ENCODE measurements at places on chromosomes 7 and 10.
A peak's percentile ranks its signal among the peaks of the same experiment; 100 is the strongest.

GRCh38 chr10:8554574-8554973, 500.1 kb downstream of the GATA3 start:
- DNase-seq, result no peak

GRCh38 chr7:151249732-151250072, 1.2 kb upstream of the SMARCD3 start:
- DNase-seq, result no peak

GRCh38 chr7:50155755-50156154, 62.7 kb upstream of the ZPBP start:
- no peak for DNase-seq

DNA sequence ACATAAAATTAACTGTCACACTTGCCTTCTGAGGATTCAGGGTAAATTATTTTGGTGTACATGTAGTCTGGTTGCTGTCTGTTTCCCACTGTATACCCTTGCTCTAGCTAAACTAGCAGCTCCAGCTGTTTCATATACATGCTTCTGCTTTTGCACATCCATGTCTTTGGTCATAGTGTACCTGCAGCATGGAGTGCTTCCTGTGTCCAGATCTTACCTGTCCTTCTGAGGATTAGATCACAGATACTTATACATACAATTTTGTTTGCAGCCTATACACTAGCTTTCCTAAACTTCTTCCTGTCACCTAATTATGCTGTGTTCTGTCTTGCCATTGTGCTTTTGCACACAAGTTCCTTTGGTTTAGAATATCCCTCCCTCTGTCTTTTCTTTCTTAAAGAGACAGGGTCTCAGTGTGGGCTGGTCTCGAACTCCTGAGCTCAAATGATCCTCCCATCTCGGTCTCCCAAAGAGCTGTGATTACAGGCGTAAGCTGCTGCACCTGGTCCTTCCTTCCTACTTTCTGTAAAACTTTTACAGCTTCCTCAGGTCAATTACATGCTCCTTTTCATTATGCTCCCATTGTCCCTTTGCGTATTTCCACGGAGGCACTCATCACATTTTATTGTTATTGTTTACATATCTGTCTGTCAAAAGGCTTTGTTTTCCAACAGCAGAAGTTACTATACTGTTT, 33.8 kb downstream of the TPST1 start:
- DNase-seq, result no peak

DNA sequence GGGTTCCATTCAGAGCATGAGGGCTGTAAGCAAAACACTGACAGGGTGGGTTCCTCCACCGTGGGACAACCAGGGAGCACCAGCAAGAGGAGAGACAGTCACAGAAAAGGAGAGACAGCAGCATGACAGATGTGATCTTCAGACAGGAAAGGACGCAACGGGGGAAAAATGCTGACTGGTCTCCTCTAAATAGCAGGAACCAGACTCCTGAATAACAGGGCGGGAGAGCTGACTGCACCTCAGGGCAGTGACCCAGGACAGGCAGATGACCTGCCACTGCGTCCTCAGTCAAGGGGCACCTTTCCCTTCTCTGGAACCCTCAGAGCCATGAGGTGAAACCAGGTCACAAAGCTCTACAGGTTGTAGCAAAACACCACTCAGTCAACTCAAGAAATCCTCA, 37.0 kb downstream of the CDCA7L start:
- DNase-seq, result no peak

GRCh38 chr10:95729323-95730055, 26.5 kb upstream of the ENTPD1 start:
- no peak for DNase-seq

GRCh38 chr10:91856637-91857036, 52.6 kb downstream of the FGFBP3 start:
- no peak for DNase-seq

DNA sequence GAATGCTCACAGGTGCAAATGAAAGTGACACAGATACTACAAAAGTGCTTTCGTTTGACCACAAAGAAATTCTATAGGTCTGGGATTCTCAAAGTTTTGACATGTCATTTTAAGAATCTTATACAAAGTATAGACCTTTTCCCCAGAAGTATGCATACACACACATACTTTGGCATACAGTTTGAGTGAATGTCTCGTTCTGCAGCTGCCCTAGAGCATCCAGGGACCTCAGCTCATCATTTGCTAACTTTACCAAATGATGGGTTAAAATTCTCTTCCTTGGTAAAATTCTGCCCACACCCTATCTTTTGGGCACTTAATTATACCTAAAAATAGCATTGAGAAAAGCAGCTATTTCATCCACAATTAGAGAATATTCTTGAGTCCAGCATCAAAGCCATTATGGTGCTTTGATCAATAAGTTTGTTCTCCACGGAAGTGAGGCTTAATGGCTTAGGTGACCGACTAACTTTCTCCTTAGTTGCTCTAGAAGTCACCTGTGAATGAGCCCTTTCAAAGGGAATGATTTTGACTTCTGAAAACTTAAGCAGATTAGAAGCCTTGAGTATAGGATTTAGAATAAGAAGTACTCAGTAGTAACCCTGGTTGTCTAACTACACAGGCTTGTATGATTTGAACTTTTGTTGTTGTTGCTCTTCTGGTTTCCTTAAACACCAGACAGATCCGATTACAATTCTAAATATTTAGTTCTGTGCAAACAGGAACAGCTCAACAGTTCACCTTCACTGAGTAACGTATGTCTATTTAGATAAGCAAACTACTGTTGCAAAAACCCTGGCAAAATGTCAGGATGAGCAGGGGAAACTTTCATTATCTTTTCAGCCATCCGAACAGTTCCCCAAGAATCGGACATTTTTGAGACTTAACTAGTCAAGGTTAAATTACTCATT, 70.6 kb downstream of the CNNM2 start:
- peak; percentile 48 for DNase-seq

GRCh38 chr7:2938514-2939192, 94.5 kb upstream of the GNA12 start:
- DNase-seq, result no peak

DNA sequence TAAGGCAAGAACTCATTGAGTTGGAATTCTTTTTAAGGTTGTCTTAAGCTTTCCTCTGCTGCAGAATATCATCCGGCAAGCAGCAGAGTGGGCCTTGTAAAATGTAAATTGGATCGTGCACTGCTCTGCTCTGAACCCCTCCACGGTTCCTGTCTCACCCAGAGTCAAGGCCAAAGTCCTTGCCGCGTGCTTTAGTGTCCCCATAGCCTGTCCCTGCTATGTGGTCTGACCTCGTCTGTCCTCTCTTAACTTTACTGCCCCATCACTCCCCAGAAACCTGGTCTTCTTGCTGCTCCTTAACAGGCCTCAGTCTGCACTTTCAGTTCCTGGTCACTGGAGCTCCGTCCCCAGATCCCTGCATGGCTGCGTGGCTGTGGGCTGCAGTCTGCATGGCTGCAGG, 121.6 kb upstream of the SDK1 start:
- DNase-seq, result no peak

- no peak for DNase-seq
Measured at GRCh38 chr7:35003679-35004303, 33.5 kb downstream of the DPY19L1 start.

DNA sequence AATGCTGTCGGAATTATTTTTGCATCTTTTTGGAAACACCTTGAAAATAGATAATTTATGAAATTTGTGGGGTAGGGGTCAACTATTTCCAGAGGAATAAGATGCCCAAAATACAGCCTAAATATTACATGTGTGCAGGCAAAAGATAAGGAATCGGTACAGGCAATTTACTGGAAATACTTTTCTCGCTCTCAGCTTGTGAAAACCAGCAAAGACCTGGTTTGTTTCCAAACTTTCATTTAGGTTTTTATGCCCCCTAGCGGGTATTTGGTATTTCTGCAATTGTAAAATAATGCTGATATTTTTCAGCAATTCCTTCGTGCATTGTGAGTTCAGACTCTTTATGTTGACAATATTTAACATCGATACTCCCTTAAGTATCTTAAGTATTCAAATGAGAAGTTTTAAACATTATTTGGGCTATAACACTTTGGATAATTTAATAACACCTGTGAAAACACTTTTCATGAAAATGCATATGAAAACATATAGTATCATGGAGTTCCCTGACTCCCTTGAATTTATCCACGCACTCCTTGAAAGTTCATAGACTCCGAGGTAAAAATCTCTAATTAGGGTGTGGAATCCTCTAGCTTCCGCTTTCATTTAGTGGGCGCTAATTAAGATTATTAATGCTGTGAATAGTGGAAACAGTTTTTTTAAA, 132.4 kb downstream of the TSPAN12 start:
- no peak for DNase-seq

DNA sequence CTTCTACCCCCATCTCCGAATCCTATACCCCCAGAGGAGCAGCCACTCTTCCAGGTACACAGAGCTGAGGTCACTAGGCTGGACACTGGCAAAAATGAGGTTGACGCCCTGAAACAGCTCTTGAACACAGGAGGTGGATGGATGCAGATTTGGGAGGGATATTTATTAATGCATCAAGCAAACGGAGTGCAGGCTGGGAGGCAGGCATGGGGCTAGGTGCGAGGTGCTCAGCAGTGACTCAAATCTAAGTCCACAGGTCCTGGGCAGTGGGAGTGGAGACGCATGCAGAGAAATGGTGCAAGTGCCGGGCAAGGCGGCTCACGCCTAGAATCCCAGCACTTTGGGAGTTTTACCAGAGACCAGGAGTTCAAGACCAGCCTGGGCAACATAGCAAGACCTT, 11.0 kb downstream of the GUSB start:
- no peak for DNase-seq

GRCh38 chr10:123573236-123574108, 92.7 kb upstream of the GPR26 start:
- DNase-seq, result no peak

DNA sequence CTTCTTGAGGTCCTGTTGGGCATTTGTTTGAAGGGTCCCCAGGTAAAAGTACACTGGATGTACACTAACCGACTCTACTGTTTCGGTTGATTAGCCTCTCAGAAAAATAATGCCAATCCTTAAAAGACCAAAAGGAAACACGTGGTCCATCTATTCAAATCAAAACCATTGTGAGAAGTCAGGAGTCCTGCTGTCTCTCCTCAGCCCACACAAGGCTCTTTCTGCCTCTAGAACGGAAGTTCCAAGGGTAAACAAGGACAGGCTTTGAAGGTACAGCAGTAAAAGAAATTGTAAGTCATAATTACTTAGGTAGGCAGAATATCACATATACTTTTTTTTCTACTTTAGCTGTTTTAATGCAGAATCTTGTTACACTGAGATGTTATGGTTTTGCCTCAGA, 71.7 kb upstream of the TPK1 start:
- no peak for DNase-seq

- DNase-seq, result no peak
Measured at GRCh38 chr7:144818511-144818910, 17.3 kb downstream of the TPK1 start.

DNA sequence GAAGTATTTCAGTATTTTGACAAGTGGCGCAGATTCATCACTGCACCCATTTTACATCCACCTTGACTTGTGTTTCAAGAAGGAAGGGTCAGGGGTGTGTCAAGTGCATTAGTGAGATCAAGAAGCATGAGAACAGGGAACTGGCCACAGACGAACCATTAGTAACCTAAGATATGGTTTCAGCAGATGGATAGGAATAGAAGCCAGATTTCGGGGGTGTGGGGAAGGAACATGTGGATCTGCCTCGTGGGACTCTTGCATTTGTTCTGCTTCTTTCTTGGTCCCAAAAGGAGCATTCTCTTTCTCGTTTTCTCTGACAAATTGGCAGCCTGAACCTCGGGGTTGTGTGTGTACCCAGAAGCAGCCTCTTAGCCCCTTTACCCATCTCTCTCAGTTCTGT, 9.6 kb downstream of the DENND2A start:
- no peak for DNase-seq

DNA sequence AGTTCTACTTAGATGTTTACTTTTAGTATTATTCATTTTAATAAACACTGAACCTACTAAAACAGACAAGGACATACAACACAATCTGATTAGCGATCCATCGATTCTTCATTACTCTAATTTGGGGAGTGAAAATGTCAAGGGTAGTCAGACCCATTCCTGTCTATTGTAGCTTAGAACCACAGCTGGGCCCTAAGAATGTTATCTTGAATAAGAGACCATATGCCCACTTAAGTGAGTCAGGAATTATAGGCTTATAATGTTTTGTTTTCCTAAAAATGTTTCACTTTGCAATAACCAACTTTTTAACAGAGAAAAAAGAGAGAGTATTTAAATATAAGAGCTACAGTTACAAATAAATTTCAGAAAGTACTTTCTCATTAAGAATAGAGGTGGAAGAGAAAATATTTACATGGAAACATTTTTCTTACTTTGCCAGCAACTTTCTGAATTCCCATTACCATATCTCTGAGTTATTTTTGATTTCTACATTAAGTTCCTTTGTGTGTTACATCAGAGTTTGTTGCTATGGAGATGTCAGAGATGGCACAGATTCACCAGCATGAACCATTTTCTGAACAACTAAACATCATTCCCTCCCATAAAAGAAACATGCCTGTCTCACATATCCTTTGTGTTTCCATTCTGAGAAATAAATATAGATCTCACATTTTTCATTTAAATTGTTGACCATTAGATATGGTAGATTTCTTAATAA, 75.4 kb upstream of the SLC13A1 start:
- DNase-seq, result no peak

DNA sequence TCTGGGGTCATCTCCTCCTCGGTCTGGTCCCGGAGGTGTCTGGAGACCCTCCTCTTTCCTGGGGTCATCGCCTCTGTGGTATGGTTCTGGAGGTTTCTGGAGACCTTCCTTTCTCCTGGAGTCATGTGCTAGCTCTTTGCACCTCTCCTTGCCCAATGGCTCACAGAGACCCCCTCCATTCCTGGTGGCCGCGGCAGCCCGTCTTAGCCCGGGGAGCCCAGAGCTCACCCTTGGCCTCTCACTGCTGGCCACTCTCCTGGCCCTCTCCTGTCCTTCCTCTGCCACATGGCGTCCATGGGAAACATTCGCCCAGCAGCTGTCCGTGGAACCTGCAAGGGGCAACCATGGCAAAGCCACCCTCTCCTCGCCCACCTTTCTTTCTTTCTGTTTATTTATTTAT, 20.2 kb upstream of the FOXL3 start:
- no peak for DNase-seq

DNA sequence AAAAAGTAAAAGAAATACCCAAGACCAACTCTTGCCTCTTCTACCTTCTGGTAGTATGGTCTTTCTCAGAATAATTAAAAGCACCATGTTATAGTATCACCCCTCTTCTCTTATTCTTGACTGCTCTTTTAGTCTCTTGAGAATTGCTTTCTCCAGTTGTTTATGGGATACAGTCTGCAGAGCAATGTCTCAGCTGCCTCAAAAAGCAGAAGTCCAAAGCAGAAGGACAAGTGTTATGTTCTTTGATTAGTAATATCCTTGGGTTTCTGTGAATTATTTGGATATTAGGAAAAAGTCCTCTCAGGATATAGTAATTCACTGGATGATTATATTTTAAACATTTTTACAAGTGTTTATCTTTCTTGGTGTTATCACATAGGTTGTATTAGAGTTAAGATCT, 7.4 kb downstream of the TAS2R41 start:
- no peak for DNase-seq

GRCh38 chr7:157380416-157380815, 43.6 kb downstream of the DNAJB6 start:
- no peak for DNase-seq
